ENCODE measurements at places on chromosomes 2 and 18.

DNA sequence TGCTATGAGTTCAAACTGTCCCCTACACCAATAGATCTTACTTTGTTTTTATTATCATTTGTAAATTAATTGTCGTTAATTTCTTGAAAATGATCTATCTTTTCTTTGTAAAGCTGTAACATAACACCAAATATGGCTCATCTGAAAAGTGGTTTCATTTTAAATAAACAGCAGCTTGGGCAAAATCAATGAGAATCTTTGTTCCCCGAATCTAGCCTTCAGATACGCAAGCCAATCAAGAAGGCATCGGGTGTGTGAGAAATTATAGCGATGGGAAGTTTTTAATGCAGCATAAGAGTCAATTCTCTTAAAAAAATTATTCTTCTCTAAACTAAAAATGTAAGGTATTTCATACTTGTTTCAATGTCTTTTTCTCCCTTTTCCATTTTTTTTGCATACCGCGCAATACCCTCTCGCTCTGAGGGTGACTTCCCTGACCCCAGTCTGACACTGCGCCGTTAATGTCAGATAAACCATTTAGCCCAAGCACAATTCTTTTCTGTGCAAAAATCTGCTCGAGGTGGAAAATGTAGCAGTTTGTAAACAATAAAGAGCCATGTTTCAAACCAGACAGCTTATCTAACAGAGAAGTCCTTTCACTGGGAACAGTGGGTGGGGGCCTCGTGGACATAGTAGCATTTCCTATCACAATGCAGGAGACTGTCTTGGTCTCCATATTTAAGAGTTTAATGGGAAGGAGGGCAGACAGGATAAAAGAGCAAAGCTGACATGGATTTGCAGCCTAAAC, 129.4 kb downstream of the TCF4 start:
- no peak for DNase-seq

GRCh38 chr2:119723186-119723585, 36.5 kb upstream of the PTPN4 start:
- DNase-seq, result no peak

DNA sequence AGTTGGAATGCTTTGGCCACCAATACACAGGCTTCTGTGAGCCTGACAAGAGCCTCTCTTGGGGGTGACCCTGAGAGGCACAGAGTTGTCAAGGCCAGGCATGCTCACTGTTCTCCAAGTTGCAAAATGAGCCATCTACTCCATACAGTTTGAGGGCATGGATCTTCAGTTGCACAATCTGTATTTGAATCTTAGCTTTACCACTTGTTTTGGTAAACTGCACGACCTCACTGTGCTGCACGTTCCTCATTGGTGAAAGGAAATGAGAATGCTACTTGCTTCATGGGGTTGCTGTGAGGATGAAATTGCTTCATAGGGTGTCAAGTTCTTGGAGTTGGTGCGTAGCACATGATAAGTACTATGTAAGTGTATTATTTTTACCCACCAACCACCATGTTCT, 12.0 kb upstream of the HAAO start:
- DNase-seq, result no peak

DNA sequence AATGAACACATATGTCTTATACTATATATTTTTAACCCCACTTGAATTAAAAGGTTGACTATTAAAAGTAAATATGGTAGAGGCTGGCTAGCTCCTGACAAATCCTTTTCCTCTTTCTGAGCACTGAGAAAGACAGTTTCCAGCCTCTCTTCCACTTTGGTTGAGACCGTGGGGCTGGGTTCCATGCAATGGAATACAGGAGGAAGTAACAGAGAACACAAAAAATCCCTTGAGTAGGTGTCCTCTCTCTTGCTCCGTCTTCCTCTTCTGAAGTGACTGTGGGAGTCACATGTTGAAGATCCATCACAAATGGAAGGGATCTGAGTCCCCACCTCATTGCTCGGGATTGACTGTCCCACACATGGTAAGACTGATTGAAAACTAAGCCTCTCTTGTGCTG, 36.6 kb upstream of the SIGLEC15 start:
- no peak for DNase-seq

DNA sequence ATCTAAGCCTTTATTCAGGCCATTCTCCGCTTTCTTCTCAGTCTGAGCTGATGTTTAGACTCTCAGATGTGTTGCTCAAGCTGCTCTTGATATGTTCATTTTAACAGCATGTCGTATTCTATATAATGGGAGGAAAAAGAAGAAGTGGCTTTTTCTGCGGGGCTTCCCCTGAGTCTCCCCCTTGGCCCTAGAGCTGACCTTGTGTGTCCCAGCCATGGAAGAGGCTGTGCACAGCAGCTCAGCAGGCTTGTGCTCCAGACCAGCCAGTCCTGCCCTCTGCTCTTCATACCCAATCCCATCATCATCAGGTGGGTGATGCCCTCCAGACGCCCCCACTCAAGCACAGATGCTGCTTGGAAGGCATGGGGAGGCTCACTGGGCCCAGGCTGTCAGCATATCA, 155.1 kb upstream of the CELF4 start:
- DNase-seq, result no peak

DNA sequence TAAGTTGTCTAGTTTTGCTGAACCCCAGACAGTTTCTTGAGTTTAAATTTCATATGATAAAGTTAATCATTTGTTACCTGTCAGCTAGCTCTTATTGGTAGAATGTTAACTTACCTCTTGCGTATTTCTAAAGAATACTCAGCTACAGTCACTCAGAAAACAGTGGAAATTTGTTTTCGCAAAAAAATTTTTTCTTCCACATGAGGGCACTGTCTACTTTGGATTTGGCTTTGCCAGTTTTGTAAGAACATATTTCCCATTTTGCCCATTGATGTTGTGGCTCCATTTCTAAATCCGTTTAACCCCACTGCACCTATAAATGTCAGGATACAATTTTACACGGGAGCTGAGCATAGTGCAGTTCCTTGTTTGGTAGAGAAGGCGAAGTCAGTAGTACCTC, 19.1 kb upstream of the GCFC2 start:
- DNase-seq, result no peak

- DNase-seq, result no peak
These were observed 201.7 kb upstream of the STON1 start for GRCh38 chr2:48328159-48328809.

DNA sequence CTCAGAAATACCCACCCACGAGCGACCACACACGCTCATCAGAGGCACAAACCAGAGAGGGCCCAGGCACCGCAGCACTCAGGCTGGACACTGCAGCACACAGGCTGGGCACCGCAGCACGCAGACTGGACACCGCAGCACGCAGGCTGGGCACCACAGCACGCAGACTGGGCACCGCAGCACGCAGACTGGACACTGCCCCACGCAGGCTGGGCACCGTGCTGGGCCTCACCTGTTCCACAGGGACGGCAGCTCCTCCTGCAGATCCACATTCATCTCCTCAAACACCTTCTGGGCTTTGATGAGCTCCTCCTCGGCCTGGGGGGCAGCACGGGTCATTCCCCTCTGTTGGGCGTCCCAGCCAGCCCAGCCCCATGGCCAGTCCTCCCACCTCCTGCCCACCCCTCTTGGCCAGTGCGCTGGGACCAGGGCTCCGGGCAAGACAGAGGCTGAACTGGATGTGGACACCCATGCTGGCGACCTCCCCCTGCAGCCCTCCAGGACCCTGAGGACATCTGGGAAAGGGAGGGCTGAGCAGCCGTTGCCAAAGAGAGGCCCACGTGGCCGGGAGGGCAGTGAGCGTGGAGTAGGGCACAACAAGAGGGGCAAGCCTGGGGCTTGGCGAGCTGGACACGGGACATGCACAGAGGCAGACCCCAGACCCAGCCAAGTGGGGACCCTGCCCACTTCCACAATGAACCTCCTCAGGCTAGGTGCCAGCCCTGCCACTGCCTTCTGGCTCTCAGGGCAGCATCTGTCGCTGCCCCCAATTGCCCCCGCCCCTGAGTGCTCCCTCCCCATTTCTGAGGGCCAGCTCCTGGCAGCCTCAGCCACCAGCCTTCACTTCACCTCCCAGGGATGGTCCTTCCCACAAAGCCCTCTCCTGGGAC, 43.0 kb downstream of the BIN1 start:
- DNase-seq, result no peak

DNA sequence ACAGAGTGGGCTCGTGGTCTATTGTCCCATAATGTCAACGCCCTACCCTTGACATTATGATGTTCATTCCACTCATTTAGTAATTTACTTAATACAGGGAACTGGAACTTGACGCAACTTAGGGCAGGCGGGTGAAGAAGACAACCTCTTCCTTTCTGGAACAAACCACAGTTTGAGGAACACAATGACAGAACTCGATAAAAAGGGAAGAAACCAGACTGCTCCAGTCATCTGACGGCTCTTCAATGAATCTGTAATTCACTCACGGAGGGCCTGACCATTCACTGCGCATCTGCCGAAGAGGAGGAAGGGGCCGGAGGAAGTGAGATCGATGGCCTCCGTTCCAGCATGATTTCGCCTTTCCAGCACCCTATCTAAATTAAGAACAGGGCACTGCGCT, 83.2 kb downstream of the BCL2 start:
- DNase-seq, result no peak

DNA sequence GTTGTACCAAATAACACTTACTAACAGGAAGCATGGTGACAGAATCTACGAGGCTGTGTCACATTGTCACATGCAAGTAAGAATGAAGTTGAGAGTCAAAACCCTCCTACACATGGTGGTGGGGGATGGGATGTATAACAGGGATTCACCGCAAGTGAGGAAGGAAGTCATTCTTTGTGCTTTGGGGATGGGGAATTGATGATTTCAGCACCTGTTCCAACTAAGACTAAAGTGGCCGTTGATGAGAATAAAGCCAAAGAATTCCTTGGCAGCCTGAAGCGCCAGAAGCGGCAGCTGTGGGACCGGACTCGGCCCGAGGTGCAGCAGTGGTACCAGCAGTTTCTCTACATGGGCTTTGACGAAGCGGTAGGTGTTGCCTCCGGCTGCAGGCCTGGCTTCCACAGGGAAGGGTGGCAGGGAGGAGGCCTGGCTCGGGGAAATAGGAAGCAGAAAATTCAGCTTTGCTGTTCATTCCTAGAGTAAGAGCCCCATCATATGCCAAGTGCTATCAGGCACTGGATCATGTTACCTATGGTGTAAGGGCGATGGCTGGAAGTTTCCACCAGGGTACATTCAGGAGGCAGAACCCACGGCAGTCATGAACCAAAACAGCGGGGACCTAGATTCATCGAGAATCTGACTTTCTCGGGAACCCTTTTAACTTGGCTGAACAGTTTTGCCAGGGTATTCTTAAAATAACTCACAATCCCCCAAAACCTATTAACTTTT, 120.3 kb downstream of the UXS1 start:
- no peak for DNase-seq
